ENCODE measurements at places on chromosomes 13 and 19. TPM values are rescaled to one million over a fixed set of nuclear protein-coding genes. Genes with fewer than 3 reads are reported as not detected.

Gene IFNL1
- not detected for total RNA-seq

Gene APLP1
- total RNA-seq: 9.9 TPM

Gene TNFSF11
- total RNA-seq: not detected

Gene CEACAM4
- total RNA-seq: not detected

Gene HRC
- not detected for total RNA-seq
